ENCODE measurements at places on chromosomes 7 and 10. TPM values are rescaled to one million over a fixed set of nuclear protein-coding genes. Genes with fewer than 3 reads are reported as not detected.

Gene DNAJC9
- polyA plus RNA-seq = 28.3 TPM

Gene RADIL
- not detected for polyA plus RNA-seq

Gene ODAD2
- not detected for polyA plus RNA-seq

Gene TFPI2
- not detected for polyA plus RNA-seq

Gene MYO1G
- polyA plus RNA-seq = 167 TPM

Gene FZD1
- polyA plus RNA-seq = 0.23 TPM

Gene IFIT2
- 13.6 TPM for polyA plus RNA-seq

Gene CYREN
- 39.5 TPM for polyA plus RNA-seq

Gene IGF2BP3
- 5.4 TPM for polyA plus RNA-seq

Gene IDI2
- polyA plus RNA-seq = not detected

Gene GPR37
- polyA plus RNA-seq = not detected

Gene OPN1SW
- polyA plus RNA-seq = not detected

Gene TAS2R38
- polyA plus RNA-seq = not detected

Gene BMPR1A
- 5.0 TPM for polyA plus RNA-seq

Gene ALOX5
- 193 TPM for polyA plus RNA-seq

Gene CASD1
- polyA plus RNA-seq = 9.8 TPM

Gene ZNF804B
- polyA plus RNA-seq = not detected

Gene OR2A7
- polyA plus RNA-seq = 1.1 TPM

Gene KIAA1217
- polyA plus RNA-seq = not detected

Gene AUTS2
- 8.9 TPM for polyA plus RNA-seq

Gene VENTX
- polyA plus RNA-seq = not detected

Gene PSAP
- 625 TPM for polyA plus RNA-seq

Gene PRLHR
- not detected for polyA plus RNA-seq

Data from IgD-negative memory B cell (primary cell).